ELF-1 (cell line): ENCODE measurements at places on chromosomes 11 and 22.

DNA sequence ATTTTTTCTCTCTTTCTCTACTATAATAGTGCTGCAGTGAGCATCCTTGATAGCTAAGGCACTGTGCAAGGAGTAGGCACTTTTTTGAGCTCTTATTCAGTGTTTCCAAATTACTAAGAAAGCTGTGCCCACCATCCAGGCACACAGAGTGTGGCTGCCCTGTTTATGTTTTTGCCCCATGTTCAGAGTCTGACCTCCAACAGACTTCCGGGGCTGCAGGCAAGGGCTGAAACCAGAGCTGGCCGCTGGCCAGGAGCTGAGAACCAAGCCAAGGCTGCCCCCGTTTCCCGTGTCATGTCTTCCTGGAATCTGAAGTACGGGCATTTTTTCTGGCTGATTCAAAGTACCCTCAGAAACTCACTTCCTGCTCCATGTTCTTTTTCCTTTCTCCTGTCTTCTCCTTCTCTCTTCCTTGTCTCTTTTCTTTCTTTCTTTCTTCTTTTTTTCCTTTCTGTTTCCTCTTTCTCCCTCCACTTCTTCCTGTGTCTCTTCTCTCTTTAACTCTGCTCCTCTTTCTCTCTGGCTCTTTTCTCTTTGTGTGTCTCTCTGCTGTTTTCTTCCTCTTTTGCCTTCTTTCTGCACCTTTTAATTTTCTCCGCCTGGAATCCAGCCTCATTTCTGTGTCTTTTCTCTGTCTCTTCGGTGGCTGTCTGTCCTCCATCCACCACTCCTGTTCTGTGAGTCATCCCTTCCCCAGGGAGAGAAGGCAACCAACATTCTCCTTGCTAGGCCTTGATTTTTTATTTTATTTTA lies 17.0 kb upstream of the KCTD14 start:
- peak; percentile 56 for DNase-seq

DNA sequence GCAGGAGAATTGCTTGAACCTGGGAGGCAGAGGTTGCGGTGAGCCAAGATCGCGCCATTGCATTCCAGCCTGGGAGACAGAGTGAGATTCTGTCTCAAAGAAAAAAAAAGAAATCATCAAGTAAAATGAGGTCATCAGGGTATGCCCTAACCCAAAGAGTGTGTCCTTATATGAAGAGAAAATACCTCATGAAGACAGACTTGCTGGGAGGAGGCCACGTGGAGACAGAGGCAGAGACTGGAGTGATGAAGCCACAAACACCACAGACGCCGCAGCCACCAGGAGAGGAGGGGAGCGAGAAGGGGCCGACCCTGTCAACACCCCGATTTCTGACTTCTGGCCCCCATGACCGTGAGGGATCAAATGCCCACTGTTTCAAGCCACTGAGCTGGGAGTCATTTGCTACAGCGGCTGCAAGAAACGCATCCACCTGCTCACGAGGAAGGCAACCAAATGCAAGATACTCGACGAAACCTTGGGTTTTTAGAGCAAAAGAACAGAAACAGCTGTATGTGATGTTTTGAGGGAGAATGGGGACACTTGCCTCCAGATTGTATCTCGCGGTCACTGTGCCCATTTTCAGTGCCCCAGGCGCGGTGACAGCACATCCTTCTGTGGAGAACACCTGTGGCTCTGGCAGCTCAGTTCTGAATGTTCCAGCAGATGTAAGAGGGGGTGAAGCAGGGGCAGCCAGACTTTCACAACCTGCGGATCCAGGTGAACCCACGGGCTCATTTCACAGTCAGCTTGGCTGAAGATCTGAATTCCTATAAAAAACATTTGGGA lies 1317.2 kb downstream of the TBC1D22A start:
- DNase-seq, result no peak

GRCh38 chr22:40541300-40541699 lies 95.2 kb downstream of the MRTFA start:
- no peak for DNase-seq

DNA sequence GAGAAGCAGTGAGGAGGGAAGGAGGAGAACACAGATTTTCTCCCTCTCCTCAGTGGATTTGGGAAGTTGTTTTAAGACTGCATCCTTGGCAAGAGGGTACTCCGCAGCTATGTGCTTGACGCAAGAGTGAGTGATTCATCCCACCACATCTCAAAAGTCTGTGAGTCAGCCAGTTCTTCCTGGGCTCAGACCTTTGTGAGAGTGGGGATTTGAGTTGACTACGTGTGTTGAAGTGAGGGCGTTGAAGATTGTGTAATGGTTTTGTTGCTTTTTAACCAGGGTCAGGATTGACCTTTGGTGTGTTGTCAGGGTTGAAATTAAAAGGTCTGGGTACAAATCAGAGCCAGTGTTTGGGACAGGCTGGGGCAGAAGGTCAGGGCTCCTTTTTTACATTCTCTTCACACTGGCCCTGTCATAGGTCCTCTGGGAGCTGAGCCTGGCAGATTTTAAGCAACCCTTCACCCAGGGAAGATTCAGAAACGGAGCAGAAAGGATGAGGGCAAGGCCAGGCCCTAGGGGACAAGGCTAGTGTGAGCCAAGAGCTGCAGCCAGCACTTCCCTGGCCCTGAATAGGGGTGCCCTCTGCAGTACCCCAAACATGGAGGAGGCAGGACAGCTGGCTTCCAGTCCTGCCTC lies 4.2 kb upstream of the C11orf86 start:
- DNase-seq, result no peak

DNA sequence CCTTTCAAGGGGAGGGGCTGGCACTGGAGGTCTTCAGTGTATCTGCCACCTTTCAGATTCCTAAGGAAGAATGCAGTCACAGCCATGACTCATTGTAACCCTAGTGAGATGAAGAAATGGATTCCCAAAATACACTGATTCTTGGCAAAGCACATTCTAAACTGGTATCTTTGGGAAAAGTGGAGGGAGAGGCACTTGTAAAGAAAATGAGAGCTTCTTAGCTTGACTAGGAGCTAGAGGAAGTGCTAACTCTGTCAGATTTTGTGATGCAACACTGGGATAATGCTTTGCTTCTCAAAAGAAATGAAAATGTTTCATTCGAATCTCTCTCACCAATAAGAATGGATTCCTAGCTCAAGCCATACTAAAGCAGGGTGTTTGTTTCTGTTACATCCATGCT lies 14.3 kb downstream of the NRIP3 start:
- DNase-seq, result no peak

- DNase-seq, result peak; percentile 78
These were observed 95.7 kb downstream of the STIM1 start for GRCh38 chr11:3950996-3951660.

- no peak for DNase-seq
These were observed 4.1 kb downstream of the NUCB2 start for GRCh38 chr11:17280494-17281127.

GRCh38 chr11:43548916-43549315 lies 131.6 kb upstream of the HSD17B12 start:
- DNase-seq, result no peak

DNA sequence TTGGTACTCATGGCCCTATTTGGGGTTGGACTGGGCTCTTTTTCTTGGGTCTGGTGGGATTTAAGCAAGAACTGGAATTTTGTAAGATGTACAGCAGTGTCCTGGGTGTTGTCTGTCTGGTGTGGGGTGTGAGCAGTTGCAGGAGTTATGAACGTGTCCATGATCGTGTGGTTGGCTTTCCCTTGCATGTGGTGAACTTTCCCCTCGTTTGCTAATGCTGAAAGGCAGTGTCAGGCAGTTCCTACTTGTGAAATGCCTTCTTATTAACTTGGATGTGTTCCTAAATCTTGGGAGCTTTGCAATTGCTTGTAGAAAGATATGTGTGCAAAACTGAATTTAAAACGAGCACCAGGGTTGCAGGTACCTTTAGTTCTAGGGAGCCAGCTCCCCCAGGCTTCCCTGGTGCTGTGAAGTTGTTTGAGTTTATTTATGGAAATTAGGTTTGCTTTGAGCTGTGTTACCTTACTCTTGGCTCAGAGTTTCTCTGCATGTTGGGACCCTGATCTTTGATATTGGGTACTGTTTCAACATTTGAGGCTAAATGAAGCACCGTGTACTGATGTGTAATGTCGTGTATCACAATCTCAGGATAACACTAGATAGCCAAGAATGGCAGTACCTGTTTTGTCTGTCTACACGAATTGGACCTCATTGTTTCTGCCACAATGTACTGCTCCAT lies 35.8 kb upstream of the HSD17B12 start:
- DNase-seq, result no peak

GRCh38 chr11:69605737-69606526 lies 35.0 kb upstream of the CCND1 start:
- DNase-seq, result no peak

GRCh38 chr11:39139581-39139980 lies 2319.9 kb downstream of the LRRC4C start:
- DNase-seq, result no peak

GRCh38 chr11:86551288-86552092 lies 120.9 kb downstream of the ME3 start:
- DNase-seq, result no peak

DNA sequence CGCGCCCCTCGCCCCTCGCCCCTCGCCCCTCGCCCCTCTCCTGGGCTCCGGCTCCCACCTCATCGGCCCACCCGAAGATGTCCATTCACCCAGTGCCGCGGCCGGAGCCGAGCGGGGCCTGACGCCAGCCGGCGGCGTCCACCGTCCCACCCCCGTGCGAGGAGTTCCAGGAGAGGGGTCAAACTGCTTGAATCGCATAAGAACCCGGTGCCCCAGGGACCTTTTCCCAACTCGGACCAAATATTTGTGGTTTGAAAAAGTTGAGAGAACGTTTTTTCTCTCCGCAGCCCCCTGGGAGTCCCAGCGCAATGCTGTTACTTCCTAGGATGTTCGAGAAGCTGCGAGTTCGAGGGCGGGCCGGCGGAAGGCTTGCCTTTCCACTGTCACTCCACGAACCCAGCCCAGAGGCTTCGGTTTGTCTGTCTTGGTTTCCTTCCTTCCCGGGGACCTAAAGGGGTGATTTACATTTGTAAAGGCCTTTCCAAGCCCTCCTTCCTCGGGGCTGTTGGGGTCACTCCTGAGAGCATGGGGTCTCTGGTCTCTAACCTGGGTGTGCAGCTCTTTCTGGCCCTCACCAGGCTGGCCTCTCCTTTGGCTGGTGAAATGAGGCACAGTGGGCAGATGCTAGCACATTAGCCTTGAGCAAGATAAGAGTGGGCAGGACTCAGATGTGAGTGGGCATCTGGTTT lies 38.0 kb downstream of the ETS1 start:
- no peak for DNase-seq

GRCh38 chr11:128632141-128632791 lies 44.9 kb upstream of the ETS1 start:
- peak; percentile 70 for DNase-seq

- DNase-seq, result no peak
These were observed at the start of gene PRDM10 for GRCh38 chr11:130002352-130002845. Gene PRDM10 (minus strand): TSS chr11:130002835. CDS start chr11:129960964, 41,871 bp downstream.

DNA sequence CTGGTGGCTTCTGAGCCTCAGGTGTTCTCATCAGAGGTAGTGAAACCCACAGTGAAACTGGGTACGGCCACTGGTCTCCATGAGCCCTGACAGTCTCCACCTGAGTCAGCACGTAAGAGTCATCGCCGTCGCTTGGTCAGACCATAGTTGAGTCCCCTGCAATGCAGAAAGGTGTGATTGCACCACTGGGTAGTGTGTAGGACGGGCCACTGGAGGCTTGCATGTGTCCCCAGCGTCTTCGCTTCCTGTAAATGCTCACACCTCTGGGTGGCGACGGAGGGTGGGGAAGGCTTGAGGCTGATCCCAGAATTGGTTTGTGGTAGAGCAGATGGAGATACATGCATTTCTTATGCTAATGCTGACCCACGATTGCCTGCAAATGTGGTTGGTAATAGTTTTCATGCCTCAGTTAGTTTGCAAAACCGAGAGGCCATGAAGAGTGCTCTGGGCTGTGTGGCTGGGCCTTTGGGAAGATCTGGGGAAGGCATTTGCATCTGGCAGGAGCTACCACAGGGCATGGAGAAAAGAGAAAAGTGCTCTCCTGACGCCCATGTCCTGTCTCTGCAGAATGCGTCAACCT lies 26.5 kb downstream of the CTTN start:
- DNase-seq, result no peak

DNA sequence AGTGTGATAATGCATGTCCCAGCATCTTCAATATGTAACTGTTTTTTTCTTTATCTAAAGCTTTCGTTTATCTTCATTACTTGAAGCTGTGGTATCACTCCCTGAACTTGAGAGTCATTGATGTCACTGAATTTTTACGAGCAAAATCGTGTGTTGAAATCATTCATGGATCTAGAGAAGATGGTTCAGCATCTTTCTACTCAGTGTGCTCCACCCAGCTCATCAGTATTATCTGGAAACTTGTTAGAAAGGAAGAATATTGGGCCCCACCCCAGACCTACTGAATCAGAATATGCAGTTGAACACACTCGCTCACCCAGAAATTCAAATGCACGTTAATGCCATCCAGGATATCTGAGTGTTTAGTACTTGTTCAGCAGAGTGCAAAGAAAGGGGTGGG lies 8.3 kb downstream of the CDON start:
- DNase-seq, result no peak

DNA sequence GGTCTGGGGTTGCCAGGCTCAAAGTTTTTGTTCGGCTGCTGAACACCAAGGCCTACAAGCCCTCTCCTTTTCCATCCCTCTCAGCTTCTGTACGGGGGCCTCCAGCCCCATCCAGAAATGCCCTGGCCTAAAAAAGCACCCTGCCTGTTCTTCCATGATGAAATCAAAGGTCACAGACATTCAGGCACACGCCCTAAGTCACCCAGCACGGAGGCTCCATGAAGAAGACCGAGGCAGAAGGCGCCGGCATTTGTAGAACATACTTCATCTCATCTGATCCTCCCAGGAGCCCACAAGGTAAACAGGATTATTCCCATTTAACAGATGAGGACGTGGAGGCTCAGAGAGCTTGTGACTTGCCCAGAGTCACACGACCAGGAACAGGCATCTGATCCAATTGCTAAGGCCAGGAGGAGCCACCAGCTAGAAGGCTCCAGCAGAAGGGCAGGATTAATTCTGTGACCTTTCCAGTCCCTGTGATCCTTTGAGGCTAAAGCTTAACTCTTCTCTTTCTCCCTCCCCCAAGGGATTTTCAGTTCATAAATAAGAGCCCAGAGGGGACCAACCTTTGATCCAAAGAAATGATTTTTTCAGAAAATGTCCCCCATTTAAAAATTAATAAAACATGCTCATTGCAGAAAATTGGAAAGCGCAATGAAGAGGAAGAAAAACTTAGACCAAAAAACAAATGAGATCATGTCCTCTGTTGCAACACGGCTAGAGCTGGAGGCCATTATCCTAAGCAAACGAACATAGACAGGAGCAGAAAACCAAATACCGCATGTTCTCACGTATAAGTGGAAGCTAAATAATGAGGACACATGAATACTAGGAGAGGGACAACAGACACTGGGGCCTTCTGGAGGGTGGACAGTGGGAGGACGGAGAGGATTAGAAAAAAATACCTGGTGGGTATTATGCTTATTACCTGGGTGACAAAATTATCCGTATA lies 38.7 kb downstream of the CYTH4 start:
- no peak for DNase-seq

- peak; percentile 56 for DNase-seq
These were observed 57.9 kb downstream of the TRIM29 start for GRCh38 chr11:120079750-120080610.

DNA sequence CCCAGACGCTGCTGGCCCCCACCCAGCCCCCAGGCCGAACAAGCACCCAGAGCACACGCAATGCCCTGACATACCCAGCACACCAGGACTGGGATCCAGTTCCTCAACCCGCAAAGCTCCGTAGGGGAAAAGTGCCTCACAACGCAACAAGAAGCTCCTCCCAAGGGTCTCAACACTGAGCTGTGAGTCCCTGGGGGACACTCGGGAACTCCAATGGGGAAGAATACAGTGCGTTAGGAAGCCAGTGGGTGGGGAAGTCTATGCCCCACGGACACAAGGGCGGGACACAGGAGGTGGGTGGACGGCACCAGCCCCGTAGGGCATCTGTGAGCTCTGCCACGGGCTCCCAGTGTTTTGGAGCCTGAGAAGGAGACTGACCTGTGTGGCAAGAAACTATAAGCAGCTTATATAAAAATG lies 1.6 kb downstream of the DEAF1 start:
- peak; percentile 61 for DNase-seq
